ENCODE measurements at places on chromosomes 2 and 18. TPM values are rescaled to one million over a fixed set of nuclear protein-coding genes. Genes with fewer than 3 reads are reported as not detected.
A peak's percentile ranks its signal among the peaks of the same experiment; 100 is the strongest.

- no peak for DNase-seq
Measured at GRCh38 chr2:69608109-69608508, 35.4 kb downstream of the AAK1 start.

DNA sequence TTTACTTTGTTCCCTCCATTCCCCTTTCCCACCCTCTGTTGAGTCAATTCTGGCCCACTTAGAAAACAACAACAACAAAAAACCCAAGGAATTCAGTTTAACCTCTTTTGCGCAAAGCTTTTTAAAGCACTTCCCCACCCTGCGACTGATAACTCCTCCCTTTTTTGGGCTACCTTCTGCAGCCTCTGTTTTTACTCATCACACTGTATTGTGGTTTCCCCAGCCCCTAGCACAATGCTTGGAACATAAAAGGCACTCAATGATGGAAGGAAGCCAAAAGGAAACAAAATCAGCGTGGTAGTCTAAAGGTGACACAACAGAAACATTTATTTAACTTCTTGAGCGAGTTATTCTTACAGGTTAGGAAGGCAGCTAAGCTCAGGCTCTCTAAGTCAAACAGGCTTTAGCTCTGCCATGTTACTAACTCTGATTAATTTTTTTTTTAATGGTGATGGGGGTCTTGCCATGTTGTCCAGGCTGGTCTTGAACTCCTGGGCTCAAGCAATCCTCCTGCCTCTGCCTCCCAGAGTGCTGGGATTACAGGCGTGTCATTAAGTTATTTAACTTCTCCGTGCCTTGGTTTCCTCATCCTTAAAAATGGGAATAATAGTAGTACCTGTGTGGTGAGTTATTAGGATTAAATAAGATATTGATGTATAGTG lies 1.3 kb downstream of the CEP68 start:
- DNase-seq, result peak; percentile 63

DNA sequence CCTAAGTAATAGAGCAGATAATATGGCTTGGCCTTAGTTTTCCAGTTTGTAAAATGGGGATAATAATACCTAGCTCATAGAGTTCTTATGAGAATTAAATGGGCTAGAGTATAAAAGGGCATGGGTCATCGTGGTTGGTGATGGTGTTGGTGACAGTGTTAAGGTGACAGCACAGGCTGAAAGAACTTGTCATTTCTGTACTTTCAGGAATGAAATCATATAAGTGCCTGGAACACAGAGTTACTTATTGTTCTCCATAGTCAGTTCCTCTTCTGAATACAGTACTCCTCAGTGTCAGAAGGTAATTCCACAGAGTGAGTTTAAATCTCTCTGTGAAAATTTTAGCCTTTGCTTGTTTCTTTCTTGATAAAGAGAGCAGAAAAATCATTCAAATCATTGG lies 42.4 kb downstream of the KIF5C start:
- no peak for DNase-seq

DNA sequence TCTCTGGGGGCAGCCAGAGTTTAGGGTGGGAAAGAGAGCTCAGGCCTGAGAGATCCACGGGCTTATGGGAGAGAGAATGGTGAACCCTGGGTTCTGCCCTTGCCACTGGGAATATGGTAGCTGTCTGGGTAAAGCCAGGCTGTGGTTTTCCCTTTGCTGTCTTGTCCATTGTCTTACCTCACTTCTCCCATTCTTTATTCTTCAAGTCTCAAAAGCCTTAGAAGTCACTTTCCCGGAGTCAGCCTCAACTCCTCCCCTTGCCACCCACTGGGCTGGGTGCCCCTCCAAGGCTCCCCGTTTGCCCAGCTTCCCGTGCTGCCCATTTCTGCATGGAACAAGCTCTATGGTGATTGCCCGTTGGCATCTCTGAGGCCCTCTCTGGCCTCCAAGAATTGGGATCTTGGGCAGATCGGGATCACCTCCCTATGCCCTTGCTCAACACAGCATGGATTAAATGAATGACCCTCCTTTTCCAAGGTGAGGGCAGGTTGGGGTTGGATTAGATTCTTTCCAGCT lies 228.2 kb downstream of the HAUS1 start:
- no peak for DNase-seq

GRCh38 chr2:158724803-158725381 lies 70.2 kb upstream of the DAPL1 start:
- DNase-seq, result no peak

GRCh38 chr18:46756025-46756558 lies 761 bp downstream of the ST8SIA5 start:
- peak; percentile 18 for DNase-seq

DNA sequence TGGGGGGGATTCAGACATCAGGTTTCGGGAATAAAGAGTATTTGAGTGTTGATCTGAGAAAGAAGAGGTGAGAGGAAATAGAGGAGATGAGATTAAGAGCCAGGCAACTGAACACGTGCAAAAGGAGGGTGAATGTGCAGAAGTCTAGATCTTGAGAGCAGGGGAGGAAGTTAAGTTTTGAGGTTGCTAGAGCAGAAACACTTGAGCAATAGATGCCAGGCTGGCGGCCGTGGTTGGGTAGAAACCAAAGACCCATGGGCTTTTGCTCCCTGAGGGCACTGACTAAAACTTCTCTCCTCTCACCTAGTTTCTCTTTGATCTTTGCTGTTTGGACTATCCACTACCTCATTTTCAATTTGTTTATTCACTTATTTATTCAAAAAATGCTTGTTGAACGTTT lies 116.0 kb downstream of the CDC42EP3 start:
- DNase-seq, result no peak

- no peak for DNase-seq
Measured at GRCh38 chr18:67386032-67386431, 130.5 kb downstream of the DSEL start.

DNA sequence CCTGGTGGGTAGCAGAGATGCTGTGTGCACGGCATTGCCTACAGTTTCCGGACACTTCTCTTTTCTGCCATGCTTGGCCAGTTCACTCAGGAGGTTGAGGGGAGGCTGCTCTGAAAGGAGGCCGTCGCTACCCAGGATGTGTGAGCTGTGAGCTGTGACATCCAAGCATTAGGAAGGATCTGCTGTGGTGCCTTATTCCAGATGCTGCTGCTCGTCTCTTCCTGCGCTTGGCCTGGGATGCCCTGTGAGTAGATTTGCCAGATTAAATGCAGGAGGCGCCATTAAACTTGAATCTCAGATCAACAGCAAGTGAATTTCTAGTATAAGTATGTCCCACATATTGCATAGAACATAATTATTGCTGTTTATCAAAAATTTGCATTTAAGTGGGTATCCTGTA lies 124.2 kb upstream of the SIX3 start:
- DNase-seq, result no peak

DNA sequence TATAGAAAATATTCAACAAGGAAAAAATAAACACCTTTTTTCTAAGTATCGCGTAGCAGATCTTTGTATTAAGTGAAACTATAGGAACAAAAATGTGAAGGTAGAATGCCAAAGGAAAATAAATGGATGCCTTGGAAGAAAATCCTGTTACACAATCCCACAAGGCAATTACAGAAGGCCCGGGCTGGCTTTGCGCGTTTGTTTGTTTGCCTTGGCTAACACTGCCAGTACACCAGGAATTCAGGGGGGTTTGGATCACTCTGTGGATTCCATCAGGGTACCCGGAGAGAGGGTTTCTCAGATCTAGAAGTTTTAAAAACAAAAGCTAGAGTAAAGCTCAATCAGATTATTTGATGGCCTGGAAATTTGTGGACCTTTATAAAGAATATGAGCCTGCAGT lies 478.3 kb downstream of the FBXO15 start:
- DNase-seq, result peak; percentile 54

GRCh38 chr2:60070736-60071489 lies 482.5 kb downstream of the BCL11A start:
- DNase-seq, result peak; percentile 14

GRCh38 chr2:72457801-72458516 lies 310.3 kb upstream of the CYP26B1 start:
- DNase-seq, result no peak

- no peak for DNase-seq
Measured at GRCh38 chr2:134426721-134427120, 172.8 kb downstream of the MGAT5 start.

DNA sequence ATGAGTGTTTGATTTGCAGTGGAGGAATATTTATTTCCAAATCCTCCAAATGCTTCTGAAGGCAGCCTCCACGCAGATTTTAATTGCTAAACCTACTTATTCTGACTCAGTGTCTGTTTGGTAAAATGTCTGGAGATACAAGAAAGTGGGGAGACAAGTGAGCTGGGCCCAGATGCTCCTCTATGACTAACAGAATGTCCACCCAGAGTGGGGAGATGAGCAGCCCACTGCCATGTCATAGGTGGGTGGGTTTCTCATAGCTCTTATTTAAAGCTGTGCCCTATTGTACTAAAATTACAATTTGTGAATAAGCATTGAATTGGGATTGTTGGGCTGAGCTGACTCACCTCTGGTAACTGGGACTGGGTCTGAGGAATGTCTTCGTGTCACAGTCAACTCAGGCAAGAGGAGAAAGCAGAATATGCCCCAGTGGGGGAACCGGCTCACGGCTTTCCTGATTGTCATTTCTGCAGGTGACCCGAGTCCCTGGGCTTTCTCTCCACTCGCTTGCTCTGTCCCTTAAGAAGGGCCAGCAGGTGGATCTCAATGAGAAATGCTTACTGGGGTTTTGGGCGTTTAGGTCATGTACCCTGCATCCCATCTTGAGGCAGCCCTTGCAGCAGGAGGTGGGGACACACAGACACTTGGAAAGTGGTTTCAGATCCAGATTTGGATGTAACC lies 116.3 kb upstream of the SPRED2 start:
- no peak for DNase-seq

DNA sequence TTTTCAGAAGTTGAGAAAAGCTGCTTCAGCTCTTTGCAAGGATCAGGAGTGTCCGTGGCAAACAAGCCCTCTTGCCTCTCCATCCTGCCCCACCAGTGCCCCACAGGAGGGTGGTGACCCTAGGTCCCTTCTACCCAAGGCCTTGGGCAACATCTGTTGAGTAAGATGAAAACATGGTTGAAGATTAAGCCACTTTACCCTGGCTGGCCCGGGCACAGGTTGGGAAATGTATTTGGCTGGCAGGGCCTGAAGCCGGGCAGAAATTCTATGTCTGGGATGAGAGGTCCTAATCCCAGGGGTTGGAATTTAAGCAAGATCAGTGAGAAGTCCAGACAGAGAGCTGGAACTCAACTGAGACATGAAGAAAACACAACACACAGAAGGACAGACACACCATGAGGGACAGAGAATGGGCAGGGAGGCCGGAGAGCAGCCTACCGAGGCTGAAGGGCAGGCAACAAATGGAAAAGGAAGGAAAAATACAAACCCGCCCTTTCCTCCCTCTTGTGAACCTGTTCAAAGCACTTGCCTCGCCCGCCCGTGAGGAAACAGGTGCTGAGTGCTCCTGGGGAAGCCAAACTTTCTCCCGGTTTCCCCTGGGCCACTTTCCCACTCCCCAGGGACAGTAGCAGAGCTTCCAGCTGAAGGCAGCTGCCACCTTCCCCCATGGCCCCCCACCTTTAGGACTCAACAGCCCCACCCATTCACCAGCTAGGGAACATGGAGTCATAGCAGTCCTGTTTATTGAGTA lies 86.1 kb downstream of the TNS1 start:
- no peak for DNase-seq

GRCh38 chr2:21819454-21819853 lies 695.7 kb downstream of the TDRD15 start:
- no peak for DNase-seq

GRCh38 chr2:393711-394696 lies 106.1 kb upstream of the ALKAL2 start:
- peak; percentile 86 for DNase-seq

DNA sequence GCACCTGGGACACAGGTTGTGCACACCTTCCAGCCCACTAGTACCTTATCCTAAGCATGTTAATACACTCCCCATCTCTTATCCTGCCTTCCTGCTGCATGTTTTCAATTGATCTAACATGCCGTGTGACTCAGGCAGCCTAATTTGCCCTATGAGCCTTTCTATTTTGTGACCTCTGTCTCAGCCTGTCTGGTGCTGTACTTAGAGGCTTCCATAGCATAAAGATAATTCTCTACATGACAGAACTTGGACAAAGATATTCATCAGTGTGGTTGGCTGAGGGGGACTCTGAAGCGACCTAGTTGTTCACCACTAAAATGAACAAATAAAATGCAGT lies 8.6 kb upstream of the TMEM37 start:
- DNase-seq, result no peak

GRCh38 chr2:36770542-36771287 lies 74.2 kb downstream of the VIT start:
- no peak for DNase-seq

The LRATD1 gene
- 4.2 TPM for polyA plus RNA-seq

The RGPD4 gene
- not detected for polyA plus RNA-seq

The ASTL gene
- polyA plus RNA-seq, result not detected

The APLF gene
- 0.95 TPM for polyA plus RNA-seq

The CMPK2 gene
- 2.8 TPM for polyA plus RNA-seq
